ENCODE measurements at places on chromosomes 12 and 14.

- no peak for DNase-seq
These were observed 71.5 kb upstream of the DCD start for GRCh38 chr12:54719691-54720090.

GRCh38 chr12:38890102-38890855, 15.1 kb downstream of the CPNE8 start:
- no peak for DNase-seq

DNA sequence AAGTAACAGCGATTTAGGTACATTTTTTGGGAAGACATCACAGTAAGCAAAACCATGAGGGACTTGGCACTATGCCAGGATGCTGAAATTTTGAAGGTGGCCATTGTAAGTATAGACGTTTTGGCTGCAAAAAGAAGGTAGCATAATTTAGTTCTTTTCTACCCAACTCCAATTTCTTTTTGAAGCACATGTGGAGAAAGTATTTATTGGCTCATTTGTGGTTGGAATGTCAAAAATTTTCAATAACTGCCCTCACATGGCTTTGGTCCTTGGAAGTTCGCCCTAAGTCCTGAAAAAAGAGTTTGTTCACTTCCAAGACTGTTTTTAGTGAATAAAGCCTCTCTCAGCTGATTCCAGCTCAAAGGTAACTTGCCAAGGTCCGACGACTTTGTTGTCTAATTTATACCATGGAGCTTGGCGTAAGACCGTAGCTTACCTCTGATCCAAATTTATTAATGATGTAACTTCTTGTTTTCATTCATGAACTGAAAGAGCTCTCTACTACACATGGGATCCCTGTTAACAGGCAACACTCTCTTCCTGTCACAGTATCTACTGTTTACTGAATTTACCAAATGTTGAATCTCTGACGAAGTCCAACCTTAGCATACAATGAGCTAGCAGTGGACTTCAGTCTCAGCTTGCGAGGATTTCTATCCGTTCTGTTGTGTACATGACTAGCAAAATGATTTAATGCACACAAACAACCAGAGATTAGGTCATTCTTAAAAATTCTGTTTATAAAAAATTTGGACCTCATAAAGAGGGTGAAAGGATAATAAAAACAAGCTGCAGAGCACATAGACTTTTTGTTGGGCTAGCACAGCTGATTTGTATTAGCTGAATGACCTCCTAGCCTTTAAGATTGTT, 49.0 kb downstream of the MSRB3 start:
- DNase-seq: no peak

DNA sequence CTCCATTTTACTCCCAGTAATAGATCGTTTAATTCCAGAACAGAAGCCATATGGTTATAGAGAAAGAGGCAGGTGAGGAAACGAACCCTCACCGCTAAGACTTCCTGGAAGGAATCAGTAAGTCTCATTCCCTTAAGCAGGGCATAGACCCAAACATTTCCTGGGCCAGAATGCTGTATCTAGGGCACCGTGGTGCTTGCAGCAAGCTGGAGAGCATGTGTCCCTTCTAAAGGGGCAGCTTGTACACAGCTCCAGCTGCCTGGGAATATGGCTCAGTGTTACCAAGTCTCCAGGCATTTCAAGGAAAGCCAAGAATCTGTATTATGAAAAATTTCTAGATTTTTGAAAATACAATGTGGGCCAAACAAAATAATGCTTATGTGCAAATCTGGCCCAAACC, 73.4 kb downstream of the PPM1H start:
- no peak for DNase-seq

GRCh38 chr12:80553316-80553715, 109.3 kb downstream of the PTPRQ start:
- DNase-seq: no peak

Measured in activated CD4-positive, alpha-beta T cell treated with anti-CD3 and anti-CD28 coated beads, Interleukin-2, amount 50 U/mL, for 1 hour (primary cell).